Nephron progenitor cell (in vitro differentiated cells): ENCODE measurements at places on chromosomes 12 and 14.

DNA sequence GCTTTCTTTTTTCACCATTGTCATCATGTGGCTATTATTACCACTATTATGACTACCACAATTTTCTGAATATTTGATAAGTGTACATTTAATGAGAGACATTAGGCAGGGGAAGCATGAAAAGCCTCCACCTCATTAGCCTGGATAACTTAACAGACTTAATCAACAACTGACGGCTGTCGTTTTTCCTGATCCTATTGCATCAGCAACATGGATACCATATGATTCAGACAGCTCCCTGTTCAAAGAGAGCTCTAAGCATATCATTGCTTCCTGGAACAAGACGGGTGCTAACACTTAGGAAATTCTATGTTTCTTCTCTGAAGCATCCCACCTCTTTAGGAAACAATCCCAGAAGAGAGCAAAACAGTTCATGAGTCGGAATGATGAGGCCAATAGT, 765.2 kb downstream of the NOVA1 start:
- no peak for DNase-seq
- no peaks in the 10 kb centered on the region for H3K36me3 ChIP-seq
- no peak overlapping the region for H3K27ac ChIP-seq
- H3K4me1 ChIP-seq, result peaks cover 28% of the 10 kb centered on the region

DNA sequence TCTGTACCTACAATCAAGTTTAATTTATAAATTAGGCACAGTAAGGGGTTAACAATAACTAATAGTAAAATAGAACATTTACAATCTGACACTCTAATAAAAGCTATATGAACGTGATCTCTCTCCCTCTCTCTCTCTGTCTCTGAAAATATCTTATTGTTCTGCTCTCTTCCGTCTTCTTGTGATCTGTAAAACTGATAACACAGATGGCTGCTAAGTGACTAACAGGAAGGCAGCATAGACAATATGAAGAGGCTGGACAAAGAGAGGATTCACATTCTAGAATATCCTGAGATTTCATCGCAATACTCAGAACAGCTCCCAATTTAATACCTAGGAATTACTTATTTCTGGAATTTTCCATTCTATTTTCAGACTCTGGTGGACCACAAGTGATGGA, 827.2 kb downstream of the FLRT2 start:
- no peak overlapping the region for H3K4me3 ChIP-seq
- H3K4me1 ChIP-seq, result no peaks in the 10 kb centered on the region
- no peak for DNase-seq
- no peaks in the 10 kb centered on the region for H3K36me3 ChIP-seq
- H3K27ac ChIP-seq, result no peak overlapping the region

DNA sequence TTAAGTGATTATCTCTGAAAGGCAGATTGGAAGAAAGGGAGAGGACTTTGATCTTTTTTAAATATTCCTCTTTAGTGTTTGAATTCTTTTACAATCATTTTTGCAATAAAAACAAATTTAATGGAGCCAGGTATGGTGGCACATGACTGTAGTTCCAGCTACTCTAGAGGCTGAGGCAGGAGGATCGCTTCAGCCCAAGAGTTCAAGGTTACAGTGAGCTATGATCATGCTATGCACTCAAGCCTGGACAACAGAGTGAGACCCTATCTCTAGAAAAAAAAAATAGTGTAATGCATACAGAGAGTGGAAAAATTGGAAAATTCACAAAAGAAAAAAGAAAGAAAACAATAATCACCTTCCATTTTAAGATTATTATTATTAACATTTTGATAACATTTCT, 15.2 kb upstream of the HECTD1 start:
- H3K27me3 ChIP-seq, result peaks cover 14% of the 10 kb centered on the region
- H3K27ac ChIP-seq, result no peak overlapping the region
- H3K4me1 ChIP-seq, result no peaks in the 10 kb centered on the region
- no peak for DNase-seq
- no peak overlapping the region for H3K4me3 ChIP-seq
- no peaks in the 10 kb centered on the region for H3K36me3 ChIP-seq

- DNase-seq, result no peak
- no peaks in the 10 kb centered on the region for H3K36me3 ChIP-seq
- H3K27me3 ChIP-seq, result no peaks in the 10 kb centered on the region
- H3K27ac ChIP-seq, result no peak overlapping the region
- peaks cover 21% of the 10 kb centered on the region for H3K4me1 ChIP-seq
- no peak overlapping the region for H3K4me3 ChIP-seq
Observed at GRCh38 chr14:32542507-32542906, 213.4 kb downstream of the AKAP6 start.

DNA sequence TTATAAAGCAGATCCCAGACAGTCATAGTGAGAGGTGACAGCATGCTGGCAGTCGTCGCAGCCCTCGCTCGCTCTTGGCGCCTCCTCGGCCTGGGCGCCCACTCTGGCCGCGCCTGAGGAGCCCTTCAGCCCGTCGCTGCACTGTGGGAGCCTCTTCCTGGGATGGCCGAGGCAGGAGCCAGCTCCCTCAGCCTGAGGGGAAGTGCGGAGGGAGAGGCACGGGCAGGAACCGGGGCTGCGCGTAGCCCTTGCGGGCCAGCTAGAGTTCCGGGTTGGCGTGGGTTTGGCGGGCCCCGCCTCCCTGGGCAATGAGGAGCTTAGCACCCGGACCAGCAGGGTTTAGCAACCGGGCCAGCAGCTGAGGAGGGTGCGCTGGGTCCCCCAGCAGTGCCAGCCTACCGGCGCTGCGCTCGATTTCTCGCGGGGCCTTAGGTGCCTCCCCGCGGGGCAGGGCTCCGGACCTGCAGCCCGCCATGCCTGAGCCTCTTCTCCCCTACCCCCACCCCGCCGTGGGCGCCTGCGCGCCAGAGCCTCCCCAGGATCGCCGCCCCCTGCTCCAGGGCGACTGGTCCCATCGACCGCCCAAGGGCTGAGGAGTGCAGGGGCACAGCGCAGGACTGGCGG, 451.2 kb upstream of the DCN start:
- no peaks in the 10 kb centered on the region for H3K27me3 ChIP-seq
- peaks cover 5% of the 10 kb centered on the region for H3K4me1 ChIP-seq
- no peak overlapping the region for H3K27ac ChIP-seq
- DNase-seq, result no peak

GRCh38 chr12:131482686-131483085, 228.2 kb upstream of the SFSWAP start:
- DNase-seq, result no peak
- no peak overlapping the region for H3K27ac ChIP-seq
- H3K4me1 ChIP-seq, result no peaks in the 10 kb centered on the region
- no peaks in the 10 kb centered on the region for H3K36me3 ChIP-seq

DNA sequence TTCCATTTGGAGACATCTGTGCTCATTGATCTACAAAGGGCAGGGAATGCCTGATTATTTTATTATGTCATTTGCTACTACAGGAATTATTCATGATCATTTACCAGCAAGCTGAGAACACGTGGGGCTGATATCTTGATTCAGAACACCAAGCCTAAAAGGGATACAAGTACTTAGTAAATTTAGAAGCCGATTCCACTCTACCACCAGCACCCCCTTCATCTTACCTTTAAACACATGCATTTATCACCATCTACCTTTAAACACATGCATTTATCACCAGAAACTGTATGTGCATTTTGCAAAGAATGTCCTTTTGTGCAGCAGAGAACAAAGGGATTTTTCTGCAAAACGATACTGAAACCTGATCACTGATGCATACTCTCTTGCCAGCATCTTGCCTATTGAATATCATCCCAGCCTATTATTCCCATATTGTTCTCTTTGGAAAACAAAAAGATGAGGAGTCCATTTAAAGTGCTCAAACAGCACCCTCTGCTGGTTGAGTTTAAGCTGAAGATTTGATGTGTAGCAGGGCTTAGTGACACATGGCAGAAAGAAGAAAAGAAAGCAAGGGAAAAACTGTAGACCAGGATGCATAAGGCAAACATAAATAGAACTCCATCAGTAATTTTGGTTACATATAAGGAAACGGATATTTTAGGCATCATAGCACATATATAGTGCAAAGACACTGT, 132.6 kb upstream of the PLEKHG7 start:
- no peak overlapping the region for H3K27ac ChIP-seq
- DNase-seq, result peak; percentile 58
- peaks cover 4% of the 10 kb centered on the region for H3K27me3 ChIP-seq

DNA sequence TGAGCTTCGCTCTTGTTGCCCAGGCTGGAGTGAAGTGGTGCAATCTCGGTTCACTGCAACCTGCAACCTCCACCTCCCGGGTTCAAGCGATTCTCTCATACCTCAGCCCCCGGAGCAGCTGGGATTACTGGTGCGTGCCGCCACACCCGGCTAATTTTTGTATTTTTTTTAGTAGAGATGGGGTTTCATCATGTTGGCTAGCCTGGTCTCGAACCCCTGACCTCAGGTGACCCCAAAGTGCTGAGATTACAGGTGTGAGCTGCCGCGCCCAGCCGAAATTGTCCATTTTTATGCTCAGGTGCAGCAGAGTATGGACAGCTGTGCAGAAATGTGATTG, 19.2 kb upstream of the CYP46A1 start:
- peaks cover 42% of the 10 kb centered on the region for H3K27me3 ChIP-seq
- H3K36me3 ChIP-seq, result no peaks in the 10 kb centered on the region
- peaks cover 66% of the 10 kb centered on the region for H3K4me1 ChIP-seq
- no peak overlapping the region for H3K27ac ChIP-seq
- no peak overlapping the region for H3K4me3 ChIP-seq
- DNase-seq, result no peak

DNA sequence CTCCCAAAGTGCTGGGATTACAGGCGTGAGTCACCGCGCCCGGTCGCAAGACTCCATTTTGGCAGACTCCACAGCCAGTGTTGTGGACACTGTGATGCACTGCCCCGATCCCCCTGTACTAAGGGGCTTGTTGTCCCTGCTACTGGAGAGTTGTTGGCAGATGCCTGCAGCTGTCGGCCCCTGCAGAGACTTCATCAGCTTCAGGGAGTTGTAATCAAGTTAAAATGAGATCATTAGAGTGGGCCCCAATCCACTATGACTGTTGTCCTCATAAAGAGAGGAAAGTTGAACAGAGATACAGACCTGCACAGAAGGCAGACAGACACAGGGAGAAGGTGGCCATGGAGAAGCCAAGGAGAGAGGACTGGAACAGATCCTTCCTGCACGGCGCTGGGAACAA, 23.7 kb upstream of the TUBA1A start:
- no peaks in the 10 kb centered on the region for H3K36me3 ChIP-seq
- H3K27ac ChIP-seq, result no peak overlapping the region
- no peak for DNase-seq
- no peak overlapping the region for H3K4me3 ChIP-seq

DNA sequence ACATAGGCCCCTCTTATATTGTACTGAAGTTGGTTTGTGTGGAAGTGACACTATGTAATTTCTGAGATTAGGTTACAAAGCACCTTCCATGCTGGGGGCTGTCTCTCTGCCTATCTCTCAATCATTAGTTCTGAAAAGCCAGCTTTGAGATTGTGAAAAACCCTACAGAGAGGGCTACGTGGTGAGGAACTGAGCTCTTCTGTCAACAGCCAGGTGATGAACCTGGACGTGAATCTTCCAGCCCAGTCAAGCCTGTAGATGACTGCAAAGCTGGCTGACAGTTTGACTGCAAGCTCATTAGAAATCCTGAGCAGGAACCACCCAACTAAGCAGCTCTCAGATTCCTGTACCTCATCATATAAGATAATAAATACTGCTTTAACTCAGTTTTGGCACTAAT, 36.3 kb upstream of the BBS10 start:
- no peak for DNase-seq
- no peak overlapping the region for H3K4me3 ChIP-seq
- peak overlapping the region; percentile 36 for H3K27ac ChIP-seq
- H3K27me3 ChIP-seq, result no peaks in the 10 kb centered on the region

DNA sequence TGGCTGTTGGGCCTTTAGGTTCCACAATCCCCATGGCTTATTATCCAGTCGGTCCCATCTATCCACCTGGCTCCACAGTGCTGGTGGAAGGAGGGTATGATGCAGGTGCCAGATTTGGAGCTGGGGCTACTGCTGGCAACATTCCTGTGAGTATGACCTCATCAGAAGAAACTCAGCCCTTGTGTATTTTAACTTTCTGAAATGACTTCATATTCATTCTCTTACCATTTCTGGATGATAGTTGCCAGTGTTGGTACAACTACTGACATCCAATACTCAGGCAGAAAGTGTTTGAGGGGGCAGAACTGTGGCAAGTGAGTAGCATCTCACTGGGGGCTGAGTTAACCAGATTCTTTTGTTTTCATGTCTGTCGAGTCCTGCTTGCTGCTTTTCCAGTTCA, 2.3 kb downstream of the DAZAP2 start:
- no peaks in the 10 kb centered on the region for H3K27me3 ChIP-seq
- H3K36me3 ChIP-seq, result peaks cover 29% of the 10 kb centered on the region
- H3K4me3 ChIP-seq, result no peak overlapping the region
- no peak overlapping the region for H3K27ac ChIP-seq
- no peak for DNase-seq

- H3K4me1 ChIP-seq, result peaks cover 75% of the 10 kb centered on the region
- peaks cover 3% of the 10 kb centered on the region for H3K27me3 ChIP-seq
- no peak for DNase-seq
- H3K36me3 ChIP-seq, result no peaks in the 10 kb centered on the region
- no peak overlapping the region for H3K4me3 ChIP-seq
Observed at GRCh38 chr12:49674318-49674981, 32.8 kb downstream of the FMNL3 start.

DNA sequence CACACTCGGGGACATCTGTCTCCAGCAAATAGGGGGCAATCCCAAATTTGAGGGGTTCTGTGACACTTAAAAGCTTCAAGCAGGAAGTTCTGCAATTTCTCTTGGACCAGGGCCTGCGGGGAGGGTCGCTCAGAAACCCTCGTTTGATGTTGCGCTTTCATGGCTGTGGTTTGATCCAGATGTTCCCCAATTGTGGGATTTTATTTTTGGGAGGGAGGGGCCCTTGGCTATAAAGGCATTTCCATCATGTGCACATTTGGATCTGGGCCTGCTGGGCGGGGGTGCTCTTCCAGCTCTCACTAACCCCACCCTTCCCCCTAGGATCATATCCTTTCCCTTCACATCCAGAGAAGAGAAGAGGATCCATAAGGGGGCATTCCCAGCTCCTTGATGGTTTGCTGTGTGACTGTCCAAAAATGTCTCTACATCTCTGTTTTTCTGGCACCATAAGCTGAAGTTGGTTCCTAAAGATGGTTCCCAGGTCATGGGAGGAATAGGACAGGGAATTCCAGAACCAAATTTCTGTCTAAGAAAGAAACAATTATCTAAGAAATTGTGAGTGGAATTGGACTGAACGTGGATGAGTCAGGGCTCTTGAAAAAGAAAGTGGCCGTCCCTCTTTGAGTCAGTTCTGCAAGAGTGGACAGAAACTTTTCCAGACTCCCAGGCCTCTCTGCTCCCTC, 47.2 kb downstream of the SMUG1 start:
- DNase-seq, result no peak
- peaks cover 37% of the 10 kb centered on the region for H3K27me3 ChIP-seq
- H3K4me3 ChIP-seq, result no peak overlapping the region
- H3K4me1 ChIP-seq, result peaks cover 91% of the 10 kb centered on the region
- H3K27ac ChIP-seq, result no peak overlapping the region

GRCh38 chr12:6962285-6963015, 8.0 kb downstream of the PHB2 start:
- no peak for DNase-seq
- peak overlapping the region; percentile 77 for H3K4me3 ChIP-seq
- H3K27me3 ChIP-seq, result peaks cover 2% of the 10 kb centered on the region
